ENCODE measurements at places on chromosomes 16 and 17.

DNA sequence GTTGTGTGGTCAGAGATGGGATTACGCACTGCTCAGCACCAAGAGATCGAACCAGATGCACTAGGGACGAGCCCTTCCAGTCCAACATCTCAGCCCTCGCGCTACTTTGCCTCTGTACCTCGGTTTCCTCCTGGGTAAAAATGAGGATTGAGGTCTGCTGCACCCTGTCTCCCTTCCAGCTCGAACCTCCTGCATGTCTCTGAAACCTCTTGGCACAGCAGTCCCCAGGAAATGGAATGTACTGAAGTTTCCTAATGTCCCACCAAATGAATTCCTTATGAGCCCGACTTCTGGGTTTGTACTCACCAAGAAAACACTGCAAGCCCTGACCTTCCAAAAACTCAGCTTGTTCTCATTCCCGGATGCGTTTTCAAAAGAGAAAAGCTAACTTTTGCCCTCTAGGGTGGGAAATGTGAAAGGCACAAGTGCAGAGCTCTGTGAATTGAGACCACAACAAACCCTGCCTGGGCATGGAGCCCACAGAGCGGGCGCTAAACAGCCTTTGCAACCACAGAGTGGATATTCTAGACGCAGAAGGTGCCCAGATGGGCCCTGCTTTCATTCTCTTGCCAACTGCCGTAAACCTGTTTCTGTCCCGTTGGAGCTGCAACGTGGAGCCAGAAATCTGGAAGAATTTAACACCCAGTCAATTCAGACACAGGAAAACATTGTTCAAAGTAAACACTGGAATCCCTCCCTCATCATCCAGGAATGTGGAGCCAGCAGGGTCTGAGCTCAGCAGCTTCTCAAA, 10.3 kb downstream of the CDRT4 start:
- peak; percentile 69 for DNase-seq

DNA sequence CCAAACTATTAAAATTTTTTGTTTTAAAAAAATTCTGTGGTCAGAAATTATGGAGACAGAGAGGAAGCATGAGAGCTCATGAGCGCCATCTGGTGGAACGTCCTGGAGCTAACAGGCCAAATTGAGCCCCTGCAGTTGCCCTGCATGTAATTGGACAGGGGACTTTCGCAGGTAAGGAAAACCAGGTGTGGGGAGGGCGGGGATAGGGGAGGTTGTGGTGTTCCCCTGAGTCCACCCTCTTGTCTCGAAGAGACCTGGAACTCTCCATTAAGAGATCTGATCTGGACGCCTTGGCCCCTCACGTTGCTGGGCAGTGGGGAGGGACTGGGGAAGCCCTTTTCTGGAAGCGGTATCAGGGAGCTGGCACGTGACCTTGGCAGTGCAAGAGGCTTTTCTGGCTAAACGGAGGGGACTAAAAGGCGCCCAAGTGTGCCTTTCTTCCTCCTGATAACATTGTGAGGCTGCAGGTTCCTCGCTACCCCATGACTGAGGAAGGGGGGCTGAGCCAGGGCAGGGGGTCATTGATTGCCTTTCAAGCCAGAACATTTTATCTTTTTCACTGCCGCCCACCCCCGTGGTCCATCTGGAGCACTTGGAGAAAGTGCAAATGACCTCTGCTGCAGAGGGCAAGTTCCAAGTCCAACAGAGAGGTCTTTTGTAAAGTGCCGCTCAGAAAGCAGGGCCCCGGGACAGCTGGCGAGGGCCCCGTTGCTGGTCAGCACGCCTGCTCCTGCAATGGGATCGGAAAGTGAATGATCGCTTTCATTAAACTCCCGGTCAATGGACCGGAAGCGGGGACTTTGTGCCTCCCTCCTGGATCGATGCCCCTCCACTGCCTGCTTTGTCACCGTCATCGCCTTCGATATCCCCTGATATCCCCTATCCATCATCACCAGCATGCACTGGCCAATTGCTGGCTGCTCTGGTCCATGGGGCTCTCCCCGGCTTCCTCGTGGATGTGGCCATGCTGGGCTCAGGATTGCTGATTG, 18.4 kb downstream of the PDILT start:
- peak; percentile 70 for DNase-seq

DNA sequence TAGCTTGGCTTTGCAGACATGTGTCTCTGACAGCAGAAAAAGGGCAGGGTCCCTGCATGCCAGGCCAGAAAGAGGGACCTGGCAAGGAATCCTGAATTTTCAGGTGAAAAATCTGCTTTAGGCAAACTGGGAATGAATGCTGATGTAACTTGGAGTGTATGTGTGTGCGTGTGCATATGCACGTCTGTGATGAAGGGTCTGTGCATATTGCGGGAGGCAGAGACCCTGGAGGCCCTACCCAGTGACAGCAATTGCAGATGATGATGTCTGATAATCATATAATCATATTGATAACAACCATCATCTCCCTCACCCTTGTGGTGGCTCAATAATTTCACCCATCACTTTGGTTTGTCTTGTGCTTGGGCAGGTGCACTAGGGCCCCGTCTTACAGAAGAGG, 80.7 kb upstream of the SDK2 start:
- DNase-seq = no peak

GRCh38 chr16:69180011-69180338, 7.0 kb upstream of the SNTB2 start:
- DNase-seq = no peak

GRCh38 chr17:50363217-50364060, 9.5 kb downstream of the MRPL27 start:
- peak; percentile 97 for DNase-seq

DNA sequence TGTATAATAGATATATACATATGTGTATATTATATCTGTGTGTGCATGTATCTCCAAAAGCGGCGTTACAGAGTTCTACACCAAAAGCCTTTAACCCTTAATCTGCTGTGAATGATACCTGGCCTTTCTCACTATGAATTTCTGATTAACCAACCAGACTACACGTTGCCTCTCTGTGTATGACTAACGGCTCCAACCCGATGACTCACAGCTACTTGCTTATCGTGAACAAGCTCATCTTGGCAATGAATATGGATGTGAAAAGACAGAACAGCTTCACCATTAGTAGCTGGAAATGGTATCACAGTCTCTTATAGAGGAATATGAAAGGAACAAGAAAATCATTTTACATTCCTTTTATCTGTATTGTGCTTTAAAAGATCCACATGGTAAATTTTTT, 23.8 kb upstream of the ARHGAP44 start:
- DNase-seq = no peak

DNA sequence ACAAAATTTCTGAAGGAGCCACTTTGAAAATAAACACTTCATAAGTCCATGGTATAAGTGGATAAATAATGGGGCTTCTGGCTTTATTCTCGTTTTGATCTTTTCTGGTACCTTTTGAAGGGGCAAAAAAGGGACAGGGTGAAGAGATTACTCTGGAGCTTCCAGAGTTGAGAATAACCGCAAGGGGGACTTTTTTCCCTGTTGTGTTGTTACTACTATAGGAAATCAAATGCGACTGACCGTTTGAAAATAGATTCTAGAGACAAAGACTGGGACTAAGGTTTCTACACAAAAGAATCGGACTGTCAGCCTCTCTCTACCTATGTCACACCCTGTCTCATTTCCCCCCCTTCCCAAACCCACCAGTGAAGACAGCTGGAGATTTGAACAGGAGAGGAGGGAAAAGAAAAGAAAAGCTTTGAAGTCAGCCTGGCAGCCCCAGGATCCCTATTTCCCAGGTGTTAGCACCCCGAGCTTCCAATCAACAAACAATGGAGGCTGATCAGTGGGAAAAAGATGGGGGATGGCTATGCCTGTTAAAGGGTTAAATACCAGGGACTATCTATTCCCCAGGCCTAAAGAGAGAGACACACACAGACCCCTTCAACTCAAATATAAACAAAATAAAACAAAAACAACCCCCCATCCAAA, 8.4 kb downstream of the HOXB4 start:
- DNase-seq = no peak

Data from mesendoderm (in vitro differentiated cells).